CMK (cell line): ENCODE measurements at places on chromosomes 1 and 21.

DNA sequence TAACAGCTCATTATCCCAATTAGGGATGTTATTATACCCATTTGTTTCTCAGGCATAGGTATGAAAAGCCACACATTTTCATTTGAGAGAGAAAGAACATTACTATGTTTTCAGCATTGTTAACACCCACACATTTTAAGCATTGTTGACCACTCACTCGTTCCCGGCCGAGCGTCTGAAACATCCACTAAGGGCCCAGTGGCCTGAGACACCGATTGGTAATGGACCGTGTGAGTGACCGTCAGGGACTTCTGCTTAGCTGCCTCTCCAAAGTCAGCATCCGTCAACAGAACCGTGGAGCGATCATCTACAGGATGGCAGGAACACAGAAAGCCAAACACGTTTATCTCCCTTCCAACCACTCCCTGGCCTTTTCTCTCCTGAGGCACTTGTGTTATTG, 184.6 kb downstream of the PCP4 start:
- no peak for DNase-seq

DNA sequence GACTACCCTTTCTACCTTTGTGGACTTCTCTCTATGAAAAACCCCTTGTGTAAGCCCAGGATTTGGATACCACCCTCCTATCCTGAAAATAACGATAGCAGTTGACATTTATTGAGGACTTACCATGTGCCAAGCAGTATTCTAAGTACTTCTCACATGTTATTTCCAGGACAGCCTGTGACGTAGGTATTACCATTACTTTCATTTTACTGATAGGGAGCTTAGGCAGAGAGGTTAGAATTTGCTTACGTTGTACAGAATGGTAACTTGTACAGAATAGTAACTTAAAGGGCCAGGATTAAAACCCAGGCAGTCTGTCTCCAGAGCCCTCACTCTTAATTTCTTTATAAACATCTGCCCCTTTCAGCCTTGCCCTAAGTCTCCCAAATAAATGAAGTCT, 138.3 kb downstream of the NTMT2 start:
- DNase-seq = no peak

- no peak for DNase-seq
These were observed 82.5 kb downstream of the PDE9A start for GRCh38 chr21:42735944-42736343.

DNA sequence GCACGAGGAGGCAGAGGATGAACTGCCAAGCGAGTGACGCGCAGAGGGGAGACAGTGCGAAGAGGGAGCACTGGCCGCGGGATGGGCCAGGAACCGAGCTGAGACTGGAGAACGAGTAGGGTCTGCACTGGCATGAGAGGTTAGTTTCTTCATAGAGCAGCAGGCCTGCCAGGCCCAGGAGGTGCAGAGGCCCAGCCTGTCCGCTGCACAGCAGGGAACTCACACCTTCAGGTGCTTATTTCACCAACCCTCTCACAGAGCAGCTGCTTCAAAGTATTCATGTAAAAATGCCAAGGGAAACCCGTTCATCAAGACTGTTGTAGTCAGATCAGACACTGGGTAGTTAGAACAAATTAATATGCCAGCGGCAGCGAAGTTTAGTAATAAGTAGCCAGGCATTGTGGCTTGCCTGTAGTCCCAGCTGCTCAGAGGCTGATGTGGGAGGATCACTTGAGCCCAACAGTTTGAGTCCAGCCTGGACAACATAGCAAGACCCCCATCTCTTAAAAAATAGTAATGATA, 144.5 kb downstream of the SLC45A1 start:
- no peak for DNase-seq

DNA sequence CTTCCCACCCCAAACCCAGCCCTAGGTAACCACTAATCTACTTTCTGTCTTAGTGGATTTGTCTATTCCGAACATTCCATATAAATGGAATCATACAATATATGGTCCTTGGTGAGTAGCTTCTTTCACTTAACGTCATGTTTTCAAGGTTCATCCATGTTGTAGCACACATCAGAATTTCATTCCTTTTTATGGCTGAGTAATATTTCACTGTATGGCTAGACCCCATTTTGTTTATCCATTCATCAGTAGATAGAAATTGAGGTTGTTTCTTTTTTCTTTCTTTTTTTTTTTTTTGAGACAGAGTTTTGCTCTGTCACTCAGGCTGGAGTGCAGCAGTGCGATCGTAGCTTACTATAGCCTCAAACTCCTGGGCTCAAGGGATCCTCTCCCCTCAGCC, 3.2 kb downstream of the SPATA21 start:
- no peak for DNase-seq

GRCh38 chr1:221718381-221719277, 23.3 kb downstream of the DUSP10 start:
- no peak for DNase-seq

- DNase-seq = no peak
These were observed 86.9 kb upstream of the GORAB start for GRCh38 chr1:170445096-170445495.
